GDM1 (cell line): ENCODE measurements at places on chromosomes 12 and 14.

DNA sequence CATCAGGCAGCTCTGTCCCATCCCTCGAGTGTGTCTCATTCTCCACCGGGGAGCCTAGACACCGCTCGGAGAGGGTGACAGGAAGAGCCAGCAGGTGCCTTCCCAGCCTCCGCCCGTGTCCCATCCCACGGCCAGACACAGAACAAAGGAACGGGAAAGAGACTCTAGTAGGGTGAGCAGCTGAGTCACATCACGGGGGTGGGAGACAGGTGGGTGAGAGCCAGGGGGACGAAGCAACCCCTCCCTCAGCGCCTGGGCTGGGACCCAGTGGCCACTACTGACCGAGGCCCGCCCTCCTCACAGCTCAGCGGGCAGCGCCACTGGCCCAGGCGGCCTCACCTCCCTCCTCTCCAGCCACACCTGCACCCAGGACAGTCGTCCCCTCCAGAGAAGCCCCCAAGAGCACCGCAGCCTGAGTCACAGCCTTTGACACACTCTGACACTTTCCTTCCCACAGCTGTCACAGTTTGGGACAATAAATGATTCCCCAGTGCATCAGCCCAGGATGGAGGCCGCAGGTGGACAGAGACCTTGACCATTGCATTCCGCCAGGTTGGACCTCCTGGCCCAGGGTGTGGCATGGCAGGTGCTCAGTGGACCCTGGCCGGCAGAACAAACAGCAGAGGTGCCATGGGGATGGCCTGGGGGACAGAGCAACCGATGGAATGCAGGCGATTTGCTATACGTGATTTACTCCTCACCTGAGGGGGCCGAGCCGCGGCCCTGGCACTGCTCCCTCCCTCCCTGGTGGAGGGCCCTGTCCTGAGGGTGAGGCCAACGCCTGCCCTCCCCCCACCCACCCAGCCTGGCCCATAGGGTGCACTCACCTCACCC, 45.4 kb upstream of the GALNT9 start:
- no peak for DNase-seq

DNA sequence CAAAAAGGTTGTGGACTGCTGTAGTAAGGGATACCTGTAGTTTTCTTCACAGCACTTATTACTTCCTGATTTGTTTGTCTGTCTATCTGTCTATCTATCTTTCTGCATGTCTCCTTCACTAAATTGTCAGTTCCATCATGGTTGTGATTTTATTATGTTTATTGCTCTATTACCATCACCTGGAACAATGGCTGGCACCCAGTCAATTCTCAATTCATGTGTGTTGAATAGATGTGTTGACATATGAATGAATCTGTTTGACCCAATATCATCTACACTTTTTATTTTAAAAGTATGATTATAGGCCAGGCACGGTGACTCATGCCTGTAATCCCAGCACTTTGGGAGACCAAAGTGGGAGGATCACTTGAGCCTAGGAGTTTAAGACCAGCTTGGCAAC, 224.4 kb downstream of the NUBPL start:
- no peak for DNase-seq

DNA sequence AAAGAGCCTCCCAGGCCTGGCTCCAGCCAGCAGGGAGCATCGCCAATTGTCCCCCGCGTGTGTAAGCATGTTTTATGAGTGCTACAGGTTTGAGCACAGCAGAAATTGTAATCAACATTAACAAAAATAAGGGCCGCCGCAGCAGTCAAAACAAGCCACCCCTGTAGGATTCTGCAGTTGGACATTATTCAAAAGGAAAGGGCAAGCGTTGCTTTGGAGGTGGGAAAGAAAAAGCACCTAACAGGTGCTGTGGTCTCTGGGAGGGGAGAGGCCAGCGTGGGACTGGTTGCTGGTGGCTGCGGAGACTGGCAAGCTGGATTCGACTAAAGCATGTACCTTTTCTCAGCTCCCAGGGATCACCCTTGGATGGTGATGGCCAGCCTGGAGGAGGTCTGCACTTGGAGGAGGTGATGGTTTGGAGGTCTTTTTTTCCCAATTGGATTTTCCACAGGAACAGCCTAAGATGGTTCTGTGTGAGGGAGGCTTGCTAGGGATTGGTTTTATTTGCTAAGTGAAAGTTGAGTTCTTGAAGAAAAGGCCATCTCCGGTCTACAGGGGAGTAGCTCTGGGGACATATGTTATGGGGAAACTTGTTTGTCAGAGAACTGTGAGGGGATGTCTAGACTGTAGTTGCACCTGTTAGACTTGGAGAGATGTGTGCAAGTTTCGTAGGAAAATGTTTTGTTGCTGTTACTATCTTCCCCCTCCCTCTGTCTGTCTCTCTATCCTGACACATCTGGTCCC, 2.0 kb downstream of the DYRK2 start:
- DNase-seq = no peak

- no peak for DNase-seq
These were observed 387 bp downstream of the LRRC9 start for GRCh38 chr14:59920378-59920683.

GRCh38 chr12:31491241-31491794, 99.6 kb downstream of the DENND5B start:
- no peak for DNase-seq

- no peak for DNase-seq
These were observed 34.9 kb downstream of the PDE3A start for GRCh38 chr12:20403230-20403629.

DNA sequence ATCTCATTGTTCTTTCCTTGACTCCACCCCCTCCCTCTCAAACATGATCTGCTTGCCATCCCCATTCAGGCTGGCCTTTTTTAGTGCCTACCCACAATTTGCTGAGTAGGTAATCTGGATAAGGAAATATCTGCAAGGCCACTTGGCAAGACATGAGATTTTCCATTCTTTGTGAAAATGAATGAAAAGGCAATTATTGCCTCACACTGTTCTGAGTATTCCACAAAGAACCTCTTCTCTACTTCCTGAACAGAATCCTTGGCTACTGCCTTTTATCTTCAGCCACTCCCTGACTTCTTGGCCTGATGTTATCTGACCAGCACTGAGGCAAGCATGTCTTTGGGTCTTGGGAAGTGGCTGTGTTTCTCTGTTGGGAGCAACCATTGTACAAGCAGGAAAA, 263.2 kb upstream of the ATP2B1 start:
- no peak for DNase-seq
